ENCODE measurements at places on chromosomes 4 and X.

DNA sequence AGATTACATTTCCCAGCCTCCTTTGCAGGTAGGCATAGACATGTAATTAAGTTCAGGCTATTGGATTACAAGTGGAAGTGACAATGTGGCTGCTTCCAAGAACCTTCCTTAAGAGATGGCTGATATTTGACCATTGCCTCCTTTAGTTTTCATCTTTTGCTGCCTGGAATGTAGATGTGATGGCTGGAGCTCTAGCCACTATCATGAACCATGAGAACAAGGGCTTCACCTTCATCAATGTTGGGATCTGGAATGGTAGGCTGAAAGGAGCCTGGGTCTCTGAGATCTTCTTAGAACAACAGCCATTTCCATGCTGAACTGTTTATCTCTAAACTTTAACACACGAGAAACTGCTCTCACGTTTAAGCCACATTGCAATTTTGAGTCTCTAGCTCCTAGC lies 158.7 kb upstream of the ATP6AP2 start:
- DNase-seq = no peak

- DNase-seq = no peak
Measured at GRCh38 chrX:124256629-124257380, 75.7 kb upstream of the TEX13D start.

- no peak for DNase-seq
Measured at GRCh38 chr4:130044788-130045531, 949.0 kb downstream of the C4orf33 start.

DNA sequence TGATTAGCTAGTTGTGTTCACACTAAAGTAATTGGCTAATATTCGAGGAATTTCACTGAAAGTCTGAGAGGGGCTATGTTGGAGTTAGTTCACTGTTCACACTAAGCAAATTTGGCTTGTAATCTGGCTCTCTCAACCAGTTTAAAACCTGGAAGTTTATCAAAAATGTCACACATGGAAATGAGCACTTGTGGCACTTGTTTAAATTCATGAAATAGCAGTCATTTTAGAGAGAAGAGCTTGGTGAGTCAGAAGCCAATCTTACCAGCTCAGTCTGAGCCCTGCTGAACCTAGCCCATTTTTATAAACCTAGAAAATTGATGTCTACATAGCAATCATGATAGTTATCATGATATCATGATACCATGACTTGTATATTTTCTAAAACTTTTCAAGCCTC lies 90.7 kb upstream of the JADE1 start:
- no peak for DNase-seq

DNA sequence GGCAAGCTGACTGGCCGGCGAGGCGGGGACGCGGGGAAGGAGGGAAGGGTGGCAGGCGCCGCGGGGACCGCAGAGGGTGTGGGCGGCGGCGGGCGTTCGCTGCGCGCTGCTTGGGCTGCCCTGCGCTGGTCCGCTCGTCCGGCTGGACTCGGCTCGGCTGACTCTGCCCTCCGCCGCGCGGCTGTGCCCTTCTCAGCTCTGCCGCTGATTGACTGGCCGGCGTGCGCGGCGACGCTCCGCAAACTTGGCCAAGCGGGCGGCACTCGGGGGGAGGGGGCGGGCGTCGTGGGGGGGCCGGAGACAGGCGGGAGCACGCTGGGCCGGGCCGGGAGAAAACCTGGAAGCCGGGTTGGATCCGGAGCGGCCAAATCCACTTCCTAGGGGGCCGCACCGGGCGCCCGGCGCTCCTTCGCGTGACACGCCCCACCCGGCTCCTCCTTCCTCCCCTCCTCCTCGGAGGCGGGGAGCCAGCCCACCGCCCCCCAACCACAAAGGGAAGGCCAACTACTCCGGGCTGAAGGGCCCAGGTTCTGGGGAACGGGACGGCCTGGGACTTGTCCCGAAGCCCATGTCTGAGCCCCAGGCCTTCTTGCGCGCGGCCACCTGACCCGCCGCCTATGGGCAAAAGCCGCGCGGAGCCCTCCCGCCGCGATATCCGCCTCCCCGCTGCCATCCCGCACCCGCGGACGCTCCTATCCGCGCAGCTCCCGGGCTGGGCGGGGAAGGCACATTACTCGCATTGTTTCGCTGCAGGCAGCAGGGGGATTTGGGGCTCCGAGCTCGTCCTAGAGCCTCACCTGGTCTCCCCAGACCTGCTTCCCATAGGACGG lies at the start of gene GPC4:
Gene GPC4, minus strand, starts transcription at position 214 of the 830 bp plus-strand sequence. CDS start 524 bp downstream, outside the sequence.
- peak; percentile 8 for DNase-seq

DNA sequence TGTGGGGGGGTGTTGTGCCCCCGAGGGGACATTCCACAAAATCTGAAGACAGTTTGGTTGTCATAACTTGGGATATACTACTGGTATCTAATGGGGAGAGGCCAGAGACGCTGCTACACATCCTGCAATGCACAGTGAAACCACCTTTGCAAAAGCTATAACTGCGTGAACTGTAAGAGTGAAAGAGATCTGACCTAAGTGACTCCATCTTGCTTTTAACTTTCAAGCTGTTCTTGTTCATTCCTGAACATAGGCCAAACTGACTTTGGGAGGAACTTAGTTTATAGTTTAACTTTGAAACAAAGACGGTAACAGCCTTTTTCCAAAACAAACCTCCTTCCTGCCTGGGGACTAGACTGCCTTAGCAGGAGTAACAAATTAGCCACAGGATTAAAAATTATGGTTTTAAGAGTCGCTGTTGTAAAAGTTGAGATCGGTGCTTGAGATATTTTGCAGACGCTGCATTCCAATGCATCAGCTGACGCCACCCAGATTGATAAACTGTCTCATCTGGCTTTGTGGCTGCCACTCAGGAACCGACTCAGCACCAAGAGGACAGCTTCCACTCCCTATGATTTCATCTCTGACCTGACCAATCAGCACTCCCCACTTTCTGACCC lies 70.9 kb downstream of the ATXN3L start:
- DNase-seq = no peak

DNA sequence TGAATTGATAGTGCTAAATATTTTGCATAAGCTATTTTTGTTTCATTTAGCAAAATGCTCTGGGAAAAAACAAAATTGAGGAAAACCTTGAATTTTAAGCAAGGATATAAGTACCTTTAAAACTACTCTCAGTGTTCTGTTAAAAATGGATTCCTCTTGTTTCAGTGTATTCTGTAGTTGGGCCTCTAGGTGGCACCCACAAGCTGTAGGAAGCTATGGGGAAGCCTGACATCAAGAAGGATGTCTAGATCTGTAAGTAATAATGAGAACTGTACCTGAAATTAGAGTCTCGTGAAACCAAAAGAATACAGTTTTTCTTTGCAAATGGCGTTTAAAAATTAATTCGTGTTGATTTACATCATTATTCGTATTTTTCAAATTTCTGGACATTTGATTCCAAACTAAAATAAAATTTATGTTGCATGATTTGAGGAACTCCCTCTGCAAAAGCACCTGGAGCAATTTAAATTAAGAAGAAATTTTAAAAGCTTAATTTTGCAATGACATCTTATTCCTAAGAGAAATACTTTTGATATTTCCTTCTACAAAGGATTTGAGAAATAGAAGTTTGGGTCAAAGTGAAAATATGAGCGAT lies 51.2 kb downstream of the TMPRSS11E start:
- DNase-seq = peak; percentile 36

- no peak for DNase-seq
Measured at GRCh38 chrX:84046403-84046984, 141.5 kb downstream of the RPS6KA6 start.

GRCh38 chr4:110632506-110633357 lies 9.9 kb upstream of the PITX2 start:
- no peak for DNase-seq

- peak; percentile 13 for DNase-seq
Measured at GRCh38 chr4:139735381-139736273, 70.0 kb downstream of the MGST2 start.

- DNase-seq = no peak
Measured at GRCh38 chr4:187312299-187312698, 588.6 kb upstream of the FAT1 start.

- DNase-seq = no peak
Measured at GRCh38 chrX:44433556-44433955, 90.1 kb upstream of the EFHC2 start.

- no peak for DNase-seq
Measured at GRCh38 chr4:76277667-76278066, 26.1 kb downstream of the FAM47E start.

- no peak for DNase-seq
Measured at GRCh38 chr4:7781366-7781765, 158.3 kb downstream of the AFAP1 start.

DNA sequence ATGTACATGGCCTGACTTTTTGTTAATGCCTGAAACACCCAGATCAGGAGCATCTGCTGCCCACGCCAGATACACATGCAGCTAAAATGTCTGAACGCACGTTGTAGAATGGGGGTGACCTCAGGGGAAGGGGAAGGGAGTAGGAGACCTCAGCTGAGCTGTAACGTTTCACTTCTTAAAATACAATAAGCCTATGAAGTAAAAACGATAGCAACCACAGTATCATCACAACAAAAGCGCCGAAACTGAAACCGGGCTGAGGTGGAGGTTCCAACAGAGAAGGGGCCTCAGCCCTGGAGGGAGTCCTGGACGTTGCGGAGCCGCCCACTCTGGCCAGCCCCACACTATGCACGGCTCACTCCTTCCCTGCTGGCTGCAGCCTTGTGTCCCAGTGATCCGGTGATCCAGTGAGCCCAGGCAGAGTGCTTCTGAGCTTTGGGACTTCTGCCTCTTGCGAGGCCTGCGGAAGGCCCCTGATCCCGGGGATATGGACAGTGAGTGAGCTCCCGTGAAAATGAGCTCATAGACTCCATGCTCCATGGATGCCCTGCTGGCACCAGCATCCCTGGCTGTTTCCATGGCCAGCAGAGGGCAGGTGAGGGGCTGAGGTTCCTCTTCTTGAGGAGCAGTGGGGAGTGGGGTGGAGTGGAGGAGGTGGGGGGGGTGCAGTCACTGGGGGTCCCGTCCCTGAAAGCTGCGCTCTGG lies 52.0 kb downstream of the HMX1 start:
- DNase-seq = peak; percentile 3

Measured in stimulated activated naive CD8-positive, alpha-beta T cell treated with anti-CD3 and anti-CD28 coated beads, Interleukin-15, amount 100 ng/mL, for 72 hours (primary cell).